Amygdala (tissue), 56 donors: ENCODE measurements at places on chromosomes 11 and 22.

GRCh38 chr11:58919980-58920379 lies 19.3 kb upstream of the GLYATL1 start:
- DNase-seq: no peak

DNA sequence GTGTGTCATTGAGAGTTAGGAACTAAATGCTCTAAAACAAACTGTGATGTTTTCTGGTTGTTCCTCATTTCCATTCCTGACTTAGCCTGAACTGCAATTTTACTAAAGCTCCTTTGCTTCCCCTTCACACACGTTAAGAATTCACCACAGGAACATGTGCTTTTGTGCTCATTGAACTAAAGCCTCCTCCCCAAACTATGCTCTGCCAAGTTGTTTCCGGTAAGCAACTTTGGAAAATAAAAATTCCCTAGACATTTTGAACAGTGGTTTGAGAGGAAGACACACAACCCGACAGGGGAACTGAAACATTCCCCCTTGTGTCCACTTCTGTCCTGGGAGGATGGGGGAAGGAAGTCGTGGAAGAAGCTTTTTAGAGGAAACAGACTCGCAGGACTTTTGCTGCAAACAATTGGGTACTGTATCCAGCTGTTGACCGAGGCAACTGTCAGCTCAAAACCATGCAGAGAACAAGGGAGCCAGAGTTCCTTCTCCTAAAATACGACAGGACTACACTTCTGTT lies 66.9 kb downstream of the GAB2 start:
- no peak for DNase-seq

- DNase-seq: no peak
Measured at GRCh38 chr11:63866211-63866610, 27.3 kb downstream of the MARK2 start.

DNA sequence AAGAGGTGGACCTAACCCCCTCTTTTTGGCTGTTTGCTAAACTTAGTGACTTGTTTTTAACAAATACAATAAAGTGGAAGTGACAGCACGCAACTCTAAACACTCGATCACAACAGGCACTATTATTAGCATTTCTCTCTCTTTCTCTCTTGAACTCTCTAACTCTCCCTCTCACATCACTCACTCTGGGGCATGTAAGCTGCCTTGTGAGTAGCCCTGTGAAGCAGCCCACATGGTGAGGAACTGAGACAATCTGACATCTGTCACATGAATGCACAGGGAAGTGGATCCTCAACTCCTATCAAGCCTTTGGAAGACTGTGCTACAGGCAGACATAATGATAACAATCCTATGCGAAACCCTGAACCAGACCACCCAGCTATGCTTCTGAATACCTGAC lies 609.0 kb upstream of the CNTN5 start:
- DNase-seq: no peak

- DNase-seq: no peak
Measured at GRCh38 chr11:99554232-99554903, 533.6 kb downstream of the CNTN5 start.

- DNase-seq: peak; percentile 80
Measured at GRCh38 chr22:24247564-24248344, 2.9 kb upstream of the GGT5 start.

- DNase-seq: no peak
Measured at GRCh38 chr11:126808836-126809235, 191.7 kb downstream of the KIRREL3 start.

DNA sequence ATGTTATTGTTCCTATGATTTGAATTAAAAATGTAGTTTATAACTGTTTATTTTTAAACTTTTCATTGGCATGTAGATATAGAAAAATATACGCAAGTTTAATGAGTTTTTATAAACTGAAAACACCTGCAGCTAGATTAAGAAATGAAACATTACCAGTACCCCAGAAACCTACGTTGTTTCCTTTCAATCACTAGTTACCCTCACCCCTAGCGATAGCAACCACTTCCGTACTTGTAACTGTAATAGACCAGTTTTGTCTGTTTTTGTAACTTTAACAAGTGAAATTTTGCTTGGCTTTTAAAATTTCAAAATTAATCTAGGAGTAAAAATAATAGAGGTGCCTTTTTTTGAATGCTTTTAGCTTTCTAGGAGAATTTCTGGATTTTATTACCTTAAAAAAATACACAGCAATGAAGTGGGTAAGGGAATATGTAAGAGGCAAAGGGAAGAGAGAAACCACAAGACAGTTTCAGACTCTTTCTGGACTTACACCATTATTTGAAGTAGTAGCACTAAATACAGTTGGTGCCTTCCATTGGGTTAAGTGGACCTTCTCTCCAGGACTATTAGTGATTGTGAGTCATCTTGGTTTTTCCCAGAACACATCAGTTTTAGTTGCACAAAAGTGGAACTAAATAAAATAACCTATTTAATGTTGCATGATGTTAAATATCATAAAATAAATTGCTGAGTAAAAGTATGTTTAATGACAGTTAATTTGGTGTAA lies 18.7 kb upstream of the NAT10 start:
- DNase-seq: no peak
